ENCODE measurements at places on chromosomes 4 and X. TPM values are rescaled to one million over a fixed set of nuclear protein-coding genes. Genes with fewer than 3 reads are reported as not detected.

SOWAHD gene
- total RNA-seq = not detected

GRCh38 chr4:17550549-17550948 lies 26.4 kb upstream of the LAP3 start:
- H3K27me3 ChIP-seq = peaks cover 13% of the 10 kb centered on the region
- H3K36me3 ChIP-seq = no peaks in the 10 kb centered on the region
- DNase-seq = no peak
- H3K4me3 ChIP-seq = no peak overlapping the region
- H3K4me1 ChIP-seq = peaks cover 3% of the 10 kb centered on the region

NLGN4X gene
- total RNA-seq = not detected

- peaks cover 52% of the 10 kb centered on the region for H3K36me3 ChIP-seq
- peak; percentile 98 for DNase-seq
- H3K27me3 ChIP-seq = no peaks in the 10 kb centered on the region
- H3K27ac ChIP-seq = peak overlapping the region; percentile 99
These were observed 46.4 kb downstream of the ASMT start for GRCh38 chrX:1661048-1661921.

GRCh38 chrX:275967-276580 lies 5.1 kb upstream of the PLCXD1 start:
- DNase-seq = peak; percentile 45
- peaks cover under 1% of the 10 kb centered on the region for H3K36me3 ChIP-seq
- no peak overlapping the region for H3K27ac ChIP-seq
- peak overlapping the region; percentile 74 for H3K4me3 ChIP-seq
- peaks cover 14% of the 10 kb centered on the region for H3K4me1 ChIP-seq

DNA sequence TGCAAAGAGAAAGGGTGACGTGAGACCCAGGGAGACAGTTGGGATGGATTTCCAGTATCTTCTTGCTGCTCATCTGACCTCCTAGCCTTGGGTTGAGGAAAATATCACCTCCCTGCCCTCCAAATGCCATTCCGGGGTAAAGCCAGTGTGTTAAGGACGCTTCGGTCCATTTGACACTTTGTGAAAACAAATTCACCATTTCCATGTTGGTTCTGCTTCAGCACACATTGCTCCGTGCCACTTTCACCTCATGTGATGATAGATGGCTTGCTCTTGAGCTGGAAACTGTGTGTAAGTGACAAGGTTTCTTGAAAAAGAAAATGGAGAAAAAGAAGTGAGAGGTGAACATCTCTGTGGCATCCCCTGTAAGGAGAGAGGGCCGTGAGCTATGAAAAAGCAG lies 256.1 kb upstream of the PGRMC2 start:
- no peak for DNase-seq
- no peak overlapping the region for H3K4me3 ChIP-seq
- H3K27ac ChIP-seq = no peak overlapping the region
- no peaks in the 10 kb centered on the region for H3K4me1 ChIP-seq

- H3K27me3 ChIP-seq = peaks cover 2% of the 10 kb centered on the region
- DNase-seq = no peak
- no peaks in the 10 kb centered on the region for H3K4me1 ChIP-seq
- no peaks in the 10 kb centered on the region for H3K36me3 ChIP-seq
- no peak overlapping the region for H3K4me3 ChIP-seq
- no peak overlapping the region for H3K27ac ChIP-seq
These were observed 339.7 kb upstream of the HS3ST1 start for GRCh38 chr4:11768251-11768972.
